ENCODE measurements at places on chromosomes 7 and 10.

- no peak for DNase-seq
Measured at GRCh38 chr7:99674995-99675742, 4.6 kb downstream of the CYP3A5 start.

DNA sequence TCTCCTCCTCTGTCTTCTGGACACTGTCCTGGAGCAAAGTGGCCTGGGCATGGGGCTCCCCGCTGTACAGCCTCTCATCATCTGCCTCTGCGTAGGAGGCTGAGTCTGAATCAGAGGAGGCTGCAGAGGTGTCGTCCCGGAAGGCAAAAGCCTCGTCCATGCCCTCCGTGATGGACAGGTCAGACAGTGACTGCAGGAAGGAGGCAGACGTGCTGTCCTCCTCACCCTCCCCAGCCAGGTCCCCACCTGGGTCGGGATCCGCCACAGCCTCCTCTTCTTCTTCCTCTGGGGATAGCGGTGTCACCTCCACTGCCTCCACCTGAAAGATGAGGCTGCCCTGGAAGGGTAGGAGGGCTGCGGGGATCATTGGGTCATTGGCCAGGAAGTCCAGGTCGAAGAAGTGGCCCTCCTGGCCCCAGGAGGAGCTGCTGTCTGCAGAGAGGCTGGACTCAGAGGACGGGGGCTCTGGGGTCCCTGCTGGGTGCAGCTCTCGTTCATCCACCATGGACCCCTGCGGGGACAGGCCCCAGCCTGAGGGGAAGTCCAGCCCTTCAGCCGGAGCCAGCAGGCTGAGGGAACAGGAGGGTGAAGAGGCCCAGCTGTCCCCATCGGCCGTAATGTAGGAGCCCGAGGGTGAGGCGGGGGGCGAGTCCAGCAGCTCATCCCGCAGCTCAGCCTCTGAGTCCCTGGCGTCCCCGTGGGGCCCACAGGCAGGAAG lies 3.7 kb downstream of the NACAD start:
- DNase-seq, result no peak

DNA sequence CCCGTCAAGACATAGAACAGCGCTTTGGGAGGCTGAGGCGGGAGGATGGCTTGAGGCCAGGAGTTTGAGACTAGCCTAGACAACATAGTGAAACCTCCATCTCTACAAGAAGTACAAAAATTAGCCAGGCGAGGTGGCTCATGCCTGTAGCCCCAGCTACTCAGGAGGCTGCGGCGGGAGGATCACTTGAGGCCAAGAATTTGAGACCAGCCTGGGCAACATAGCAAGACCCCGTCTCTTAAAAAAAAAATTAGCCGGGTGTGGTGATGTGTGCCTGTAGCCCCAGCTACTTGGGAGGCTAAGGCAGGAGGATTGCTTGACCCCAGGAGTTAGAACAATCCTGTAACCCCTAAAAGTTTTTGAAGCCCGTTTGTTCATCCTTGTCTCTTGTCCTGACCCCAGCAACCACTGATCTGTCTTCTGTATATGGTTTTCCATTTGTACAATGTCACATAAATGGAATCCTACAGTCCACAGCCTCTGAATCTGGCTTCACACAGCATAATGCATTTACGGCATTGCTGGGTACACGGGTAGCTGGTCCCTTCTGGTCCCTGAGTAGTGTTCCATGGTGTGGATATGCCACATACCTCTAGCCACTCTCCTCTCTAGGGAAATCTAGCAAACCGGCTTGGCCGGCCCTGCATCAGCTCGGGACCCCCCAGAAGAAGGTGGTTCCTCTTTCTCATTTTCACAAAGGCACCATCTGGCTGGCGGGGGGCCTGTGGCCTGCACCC lies 8.4 kb downstream of the GTF2IRD1 start:
- DNase-seq, result no peak

DNA sequence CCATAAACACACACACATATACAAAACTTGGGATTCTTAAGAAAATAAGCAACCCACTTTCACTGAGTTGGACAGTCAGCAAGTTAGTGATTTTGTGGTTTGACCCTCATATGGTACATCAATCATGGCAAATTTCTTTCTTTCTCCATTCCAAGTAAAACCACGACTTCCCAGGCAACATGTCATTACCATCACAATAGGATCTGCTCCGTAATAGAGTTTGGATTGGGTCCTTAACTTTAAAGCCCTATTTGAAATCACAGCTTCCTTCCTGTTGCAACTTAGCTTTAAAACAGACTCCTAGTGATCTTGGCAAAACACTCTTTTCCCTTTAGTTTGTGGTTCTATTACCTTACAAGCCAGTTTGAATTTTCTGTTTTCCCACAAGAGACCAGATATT lies 483.6 kb downstream of the INHBA start:
- DNase-seq, result no peak

DNA sequence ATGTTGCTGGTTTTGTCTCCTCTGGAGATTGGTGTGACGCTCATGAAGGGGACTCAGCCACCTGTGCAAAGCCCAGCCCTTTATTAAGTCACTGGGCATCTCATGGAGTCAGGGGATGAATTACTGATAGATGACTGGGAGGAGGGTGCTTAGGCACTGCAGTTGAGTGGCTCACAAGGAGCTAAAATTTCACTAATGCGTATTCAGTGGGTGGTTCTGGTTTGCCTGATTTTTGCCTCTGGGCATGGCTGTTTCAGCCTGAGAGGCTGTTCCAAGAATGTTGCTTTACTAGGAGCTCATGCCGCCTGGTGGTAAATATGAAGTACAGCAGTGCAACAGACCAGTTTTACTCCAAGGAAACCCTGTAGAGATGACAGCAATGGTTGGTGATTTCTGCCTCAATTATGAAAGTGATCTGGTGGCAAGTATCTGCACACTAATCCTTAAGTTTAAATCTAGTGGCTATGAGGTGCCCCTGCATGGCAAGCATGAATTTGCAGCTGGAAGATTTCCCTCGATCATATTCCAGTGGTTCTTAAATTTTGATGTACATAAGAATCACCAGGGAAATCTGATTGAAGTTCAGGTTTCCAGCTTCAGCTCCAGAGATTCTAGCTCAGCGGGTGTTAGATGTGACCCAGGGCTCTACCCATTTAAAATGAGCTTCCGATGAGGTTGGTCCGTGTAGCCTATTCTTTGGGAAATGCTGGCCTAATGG lies 19.9 kb downstream of the ACTA2 start:
- no peak for DNase-seq

DNA sequence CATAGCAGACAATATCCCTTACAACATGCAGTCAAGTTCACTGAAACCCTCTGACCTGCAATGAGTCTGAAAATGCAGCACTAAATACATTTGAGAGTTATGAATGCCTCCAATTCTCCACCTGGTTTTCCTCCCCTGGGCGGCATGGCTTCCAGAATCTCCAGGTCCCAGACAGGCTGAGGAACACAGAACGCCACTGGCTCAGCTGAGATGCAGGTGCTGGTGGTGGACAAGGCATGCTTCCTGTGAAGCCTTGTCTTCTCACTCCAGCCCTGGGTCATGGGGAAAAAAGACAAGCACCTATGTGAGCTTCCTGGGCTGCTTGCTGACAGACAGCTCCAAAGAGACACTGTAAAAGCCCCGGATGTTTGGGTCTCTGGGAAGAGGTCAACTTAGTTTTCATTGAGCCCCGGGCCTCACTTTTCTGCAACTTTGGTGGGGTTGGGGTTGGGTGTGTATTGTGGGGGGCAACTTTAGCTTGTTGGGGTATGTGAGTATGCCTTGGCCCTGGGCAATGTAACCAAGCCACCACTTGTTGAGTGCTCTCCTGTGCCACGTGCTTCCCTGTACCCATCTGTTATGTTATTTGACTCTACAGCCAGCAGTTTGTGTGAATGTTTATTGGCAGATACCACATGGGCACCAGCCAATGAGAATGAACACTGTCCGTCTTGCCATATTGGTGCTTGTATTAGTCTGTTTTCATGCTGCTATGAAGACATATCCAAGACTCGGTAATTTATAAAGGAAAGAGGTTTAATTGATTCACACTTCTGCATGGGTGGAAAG lies 127.8 kb downstream of the EMX2 start:
- DNase-seq, result no peak

- DNase-seq, result no peak
Measured at GRCh38 chr10:104809288-104810090, 168.4 kb downstream of the SORCS3 start.

DNA sequence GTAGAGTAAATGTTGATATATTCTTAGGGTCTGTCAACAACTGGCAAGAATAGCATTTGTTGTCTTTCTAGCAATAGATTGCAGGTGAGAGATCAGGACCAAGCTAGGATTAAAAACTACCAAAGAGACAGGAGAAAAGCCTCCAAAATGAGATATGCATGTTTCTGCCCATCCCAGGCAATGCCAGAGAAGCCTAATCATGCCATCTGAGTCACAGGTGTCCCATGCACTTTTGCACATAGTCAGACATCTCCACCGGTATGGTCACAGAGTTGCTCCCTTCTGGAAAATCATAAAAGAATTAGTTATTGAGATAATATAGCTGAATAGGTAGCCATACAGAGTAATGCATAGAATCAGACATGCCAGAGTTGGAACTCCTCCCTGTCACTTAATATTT lies 50.6 kb downstream of the PDK4 start:
- DNase-seq, result no peak

DNA sequence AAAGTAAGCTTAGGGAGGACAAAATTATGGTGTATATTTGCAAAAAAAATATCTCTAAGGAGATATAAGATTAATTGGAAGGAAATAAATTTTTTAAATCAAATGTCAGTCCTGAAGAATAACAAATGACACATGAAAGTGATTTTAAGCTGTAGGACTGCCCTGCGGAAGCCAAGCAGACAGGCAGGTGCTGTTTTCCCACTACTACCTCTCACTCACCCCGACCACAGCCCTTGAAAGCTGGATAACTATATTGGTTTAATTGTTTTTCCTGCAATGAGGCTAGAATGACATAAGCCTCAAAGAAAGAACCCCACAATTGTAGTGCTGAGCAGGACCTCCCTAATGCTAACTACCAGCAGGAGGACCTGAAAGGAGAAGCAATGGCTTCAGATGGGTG lies 68.6 kb upstream of the VIPR2 start:
- DNase-seq, result no peak

GRCh38 chr10:102470579-102471546 lies 19.5 kb upstream of the C10orf95 start:
- no peak for DNase-seq

DNA sequence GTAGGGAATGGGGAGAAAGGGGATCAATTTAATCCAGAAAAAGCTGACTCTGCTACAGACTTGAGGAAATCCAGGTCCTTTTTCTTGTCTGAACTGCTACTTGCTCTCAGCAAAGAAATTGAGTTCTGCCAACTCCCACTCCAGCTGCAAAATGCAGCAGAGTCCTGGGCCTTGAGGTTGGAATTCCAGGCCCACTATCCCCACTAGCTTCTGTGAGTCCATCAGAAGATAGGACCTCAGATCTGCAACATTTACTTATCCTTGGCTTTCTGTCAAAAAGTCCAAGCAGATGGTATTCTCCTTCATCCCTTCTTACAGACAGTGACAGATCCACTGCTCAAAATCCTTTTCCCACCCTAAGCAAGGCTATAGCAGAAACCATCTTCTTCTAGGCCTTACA lies 219.2 kb downstream of the ARHGAP12 start:
- DNase-seq, result no peak

DNA sequence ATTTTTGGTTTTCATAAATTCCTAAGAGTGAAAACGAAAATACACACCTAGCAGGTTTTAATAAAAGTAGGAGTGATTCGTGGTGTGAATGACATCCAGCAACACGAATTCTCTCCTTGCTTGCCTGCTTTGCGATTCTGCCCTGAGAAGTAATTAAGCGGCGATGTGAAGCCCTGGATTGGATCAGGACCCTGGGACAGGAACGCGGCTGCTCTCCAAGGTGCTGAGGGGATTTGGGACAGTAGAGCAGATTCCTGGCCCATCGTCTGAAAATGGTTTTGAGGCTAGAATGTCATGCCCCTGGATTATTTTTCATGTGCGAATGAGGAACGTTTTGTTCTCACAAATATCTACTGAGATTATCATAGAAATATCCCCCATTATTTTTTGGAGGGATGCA lies 7.8 kb downstream of the NPS start:
- no peak for DNase-seq

- no peak for DNase-seq
Measured at GRCh38 chr10:118017071-118017740, 29.5 kb downstream of the RAB11FIP2 start.

DNA sequence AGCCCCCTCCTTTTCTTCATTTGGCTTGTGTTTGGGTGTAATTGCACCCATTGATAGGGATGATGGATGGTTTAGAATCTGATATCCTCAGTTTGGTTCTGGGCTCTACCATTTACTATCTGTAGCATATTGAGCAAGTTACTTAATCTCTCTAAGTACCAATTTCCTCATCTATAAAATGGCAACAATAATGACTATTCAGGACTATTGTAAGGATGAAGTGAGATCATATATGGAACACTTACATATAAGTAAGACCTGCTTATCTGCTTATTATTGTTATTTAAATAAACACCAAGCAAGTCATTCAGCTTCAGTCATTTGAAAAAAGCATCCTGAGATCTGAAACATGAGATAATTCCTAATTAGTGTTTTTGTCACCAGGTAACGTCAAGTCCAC lies 127.0 kb downstream of the SEC23IP start:
- DNase-seq, result no peak

- DNase-seq, result no peak
Measured at GRCh38 chr10:72470666-72471065, 115.9 kb upstream of the DNAJB12 start.

DNA sequence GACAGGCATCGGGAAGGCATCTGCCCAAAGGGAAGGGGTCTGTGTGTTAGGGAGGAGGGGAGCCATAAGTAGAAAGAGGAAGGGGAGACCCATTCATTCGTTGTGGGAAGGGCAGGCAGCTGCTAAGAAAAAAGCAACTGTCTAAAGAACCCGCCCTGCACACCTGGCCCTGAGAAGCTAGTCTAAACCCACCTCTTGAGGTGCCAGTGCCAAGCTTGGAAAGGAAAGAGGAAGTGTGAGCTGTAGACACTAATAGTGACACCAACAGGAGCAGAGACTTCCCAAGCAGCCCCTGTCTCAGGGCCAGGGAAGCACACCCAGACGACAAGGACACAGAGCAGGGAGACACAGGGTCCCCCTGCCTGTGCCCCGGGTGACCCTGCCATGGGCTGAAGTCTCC lies 40.8 kb upstream of the PRSS58 start:
- no peak for DNase-seq

DNA sequence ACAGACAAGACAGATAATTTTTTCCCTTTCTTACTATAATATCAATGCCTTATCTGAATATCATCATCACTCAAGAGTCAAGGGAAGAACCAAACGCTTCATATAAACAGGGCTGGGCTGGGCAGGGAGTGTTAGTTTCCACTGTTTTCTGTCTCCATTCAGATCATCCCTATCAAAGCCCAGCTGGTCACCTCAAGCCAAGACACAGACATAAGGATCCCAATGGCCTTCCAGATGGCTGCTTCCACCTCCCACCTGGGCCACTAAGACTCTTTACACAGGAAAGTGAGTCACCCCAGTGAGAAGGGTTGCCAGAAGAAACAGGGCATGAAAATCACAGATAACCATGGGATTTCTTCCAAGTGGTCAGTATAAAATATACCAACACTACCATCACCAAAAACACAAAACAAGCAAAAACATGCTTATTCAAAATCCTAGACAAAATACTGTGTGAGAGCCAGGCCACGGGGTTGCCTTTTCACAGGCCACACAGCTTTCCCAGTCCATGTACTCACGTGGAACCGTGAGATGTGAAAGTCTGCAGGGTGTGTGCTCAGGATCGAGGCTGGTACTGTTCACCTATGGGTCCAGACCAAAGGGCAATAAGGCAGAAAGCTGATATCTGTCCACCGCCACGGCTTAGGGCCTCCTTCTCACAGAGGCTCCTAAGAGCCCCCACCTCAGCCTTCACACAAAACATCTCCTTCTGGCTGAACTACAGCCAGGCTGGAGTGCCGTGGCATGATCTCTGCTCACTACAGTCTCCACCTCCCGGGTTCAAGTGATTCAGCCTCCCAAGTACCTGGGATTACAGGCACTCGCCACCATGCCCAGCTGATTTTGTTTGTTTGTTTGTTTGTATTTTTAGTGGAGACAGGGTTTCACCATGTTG lies 5.7 kb downstream of the PRSS1 start:
- no peak for DNase-seq

Data from activated CD4-positive, alpha-beta T cell treated with anti-CD3 and anti-CD28 coated beads for 1 hour (primary cell).